D341Med (cell line): ENCODE measurements at places on chromosomes 5 and 9.

GRCh38 chr9:111287127-111287526 lies 42.9 kb downstream of the OR2K2 start:
- no peak for DNase-seq

DNA sequence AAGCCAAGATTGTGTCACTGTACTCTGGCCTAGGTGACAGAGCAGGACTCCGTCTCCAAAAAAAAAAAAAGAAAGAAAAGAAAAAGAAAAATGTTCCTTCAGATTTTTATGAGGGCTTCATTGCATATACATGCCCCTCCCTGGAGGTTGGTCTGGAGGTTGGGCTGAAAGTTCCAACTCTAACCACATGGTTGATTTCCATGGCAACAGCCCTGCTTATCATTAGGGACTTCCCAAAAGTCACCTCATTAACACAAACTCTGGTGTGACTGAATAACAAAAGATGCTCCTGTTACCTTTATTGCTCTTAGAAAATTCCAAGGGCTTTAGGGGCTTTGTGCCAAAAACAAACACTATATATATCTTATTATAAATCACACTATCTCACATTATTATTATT lies 113.8 kb downstream of the TMC1 start:
- DNase-seq, result no peak

GRCh38 chr9:132937463-132937901 lies 6.9 kb downstream of the TSC1 start:
- DNase-seq, result no peak

DNA sequence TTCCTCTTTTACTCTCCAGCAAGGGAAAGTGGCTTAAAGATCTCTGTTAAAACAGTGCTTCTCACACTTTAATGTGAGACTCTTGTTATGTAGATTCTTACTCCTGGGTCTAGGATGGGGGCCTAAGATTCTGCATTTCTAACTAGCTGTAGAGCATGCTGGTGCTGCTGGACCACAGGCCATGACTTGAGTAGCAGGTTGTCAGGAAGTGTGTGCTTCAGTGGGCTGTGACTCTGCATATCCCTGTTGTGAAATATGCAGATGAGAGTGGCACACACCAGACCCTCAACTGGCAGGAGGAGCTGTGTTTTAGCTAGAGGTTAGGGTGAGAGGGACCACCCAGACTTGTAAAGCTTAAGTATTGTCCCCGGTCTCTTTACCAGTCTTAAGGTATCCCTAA lies 191.1 kb upstream of the DMRT1 start:
- DNase-seq, result no peak

DNA sequence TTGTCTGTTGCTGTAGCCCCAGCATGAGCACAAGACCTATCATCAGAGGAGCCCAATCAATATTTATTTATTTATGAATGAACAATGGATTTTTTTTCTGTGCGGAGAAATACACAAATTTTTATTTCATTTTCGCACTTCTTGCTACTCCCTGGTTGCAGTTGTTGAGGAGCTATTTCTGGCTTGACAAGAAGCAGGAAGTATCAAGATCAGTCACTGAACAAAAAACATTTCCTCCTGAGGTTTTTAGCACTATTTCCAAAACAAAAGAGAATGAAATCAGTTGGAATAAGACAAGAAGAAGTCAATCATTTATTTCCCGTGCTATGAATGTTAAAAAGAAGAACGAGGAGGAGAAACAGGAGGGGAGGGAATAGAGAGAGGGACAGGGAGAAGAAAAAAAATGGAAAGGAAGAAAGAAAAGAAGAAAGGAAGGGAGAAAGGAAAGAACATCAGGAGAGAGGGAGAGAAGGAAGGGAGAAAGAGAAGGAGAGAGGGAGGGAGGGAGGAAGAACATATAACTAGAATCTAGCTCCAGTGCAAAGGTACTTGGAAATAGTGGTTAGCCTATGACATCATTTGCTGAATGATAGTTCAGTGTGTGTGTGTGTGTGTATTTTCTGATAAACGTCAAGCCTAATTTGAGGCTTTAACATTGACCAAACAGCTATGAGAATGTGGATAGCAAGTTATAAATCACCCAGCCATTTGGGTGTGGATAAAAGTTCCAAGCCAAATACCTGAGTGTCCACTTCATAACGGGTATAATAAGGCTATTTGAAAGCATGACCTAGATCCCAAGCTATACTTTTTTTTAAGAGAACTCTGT lies 586.0 kb downstream of the EBF1 start:
- DNase-seq, result no peak

DNA sequence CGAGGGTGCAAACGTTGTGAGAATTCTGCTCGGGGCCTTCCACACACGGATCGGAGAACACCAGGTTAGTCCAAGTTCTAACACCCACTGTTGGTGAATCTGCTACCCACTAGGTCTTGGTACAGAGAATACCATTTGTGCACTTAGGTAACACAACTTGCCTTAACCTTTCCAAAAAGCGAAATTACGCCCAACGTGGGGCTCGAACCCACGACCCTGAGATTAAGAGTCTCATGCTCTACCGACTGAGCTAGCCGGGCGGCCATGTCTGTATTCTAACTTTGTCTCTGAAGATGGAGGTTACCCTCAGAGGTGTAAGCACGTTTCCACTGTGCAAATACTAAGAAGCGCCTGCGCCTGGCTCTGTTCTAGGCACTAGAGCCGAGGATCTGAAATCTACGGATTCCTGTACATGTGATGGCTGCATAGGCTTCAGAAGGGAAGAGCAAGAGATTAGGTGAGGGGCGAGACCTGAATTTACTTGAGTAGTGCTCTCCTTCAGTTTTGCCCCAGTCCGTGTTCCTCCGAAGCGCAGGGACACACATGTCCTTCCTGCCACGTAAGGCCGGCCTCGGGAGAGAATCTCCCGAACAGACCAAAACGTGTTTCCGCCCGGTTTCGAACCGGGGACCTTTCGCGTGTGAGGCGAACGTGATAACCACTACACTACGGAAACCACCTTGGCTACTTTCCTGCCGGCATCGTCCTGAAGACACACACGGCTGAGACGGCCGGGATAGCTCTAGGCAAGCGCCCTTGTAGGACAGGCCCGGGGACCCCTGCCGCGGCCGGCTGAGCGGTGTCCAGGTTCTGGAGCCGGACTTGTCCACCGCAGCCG lies 1.1 kb upstream of the TRIM41 start:
- DNase-seq, result peak; percentile 70

DNA sequence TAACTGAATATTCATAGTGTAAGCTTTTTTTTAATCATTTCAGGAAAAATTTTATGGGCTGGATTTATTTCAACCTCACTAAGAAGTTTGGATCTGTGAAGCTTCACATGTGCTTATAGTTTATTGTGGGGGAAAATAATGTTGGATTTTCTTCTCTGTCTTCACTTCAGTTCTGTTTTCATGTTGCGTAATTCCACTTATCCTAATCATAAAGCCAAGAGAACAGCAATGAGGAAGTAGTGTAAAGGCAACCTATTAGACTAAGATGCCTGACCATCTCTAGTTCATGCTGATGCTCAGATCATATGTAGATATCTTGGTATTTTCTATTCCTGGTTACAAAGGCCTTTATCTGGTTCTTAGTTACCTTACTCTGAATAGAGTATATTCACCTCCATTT lies 50.0 kb downstream of the CD180 start:
- DNase-seq, result no peak

DNA sequence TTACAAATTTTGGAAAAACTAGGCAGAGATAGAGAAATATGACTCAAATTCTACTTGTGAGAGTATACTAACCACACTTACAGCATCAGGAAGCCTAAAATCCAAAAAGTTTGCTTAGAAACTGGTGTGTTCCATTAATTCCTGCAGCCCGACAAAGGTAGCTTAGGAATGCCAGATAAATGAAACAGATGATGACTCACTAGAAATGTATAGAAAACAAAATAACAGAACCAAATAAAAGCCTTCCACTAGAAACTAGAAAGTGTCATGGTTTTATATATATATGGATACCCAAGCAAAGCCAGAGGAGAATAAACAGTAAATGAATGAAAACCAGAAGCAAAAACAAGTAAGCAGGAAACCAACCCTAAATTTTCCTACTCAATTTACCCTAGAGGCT lies 272.2 kb upstream of the PRDM9 start:
- no peak for DNase-seq

DNA sequence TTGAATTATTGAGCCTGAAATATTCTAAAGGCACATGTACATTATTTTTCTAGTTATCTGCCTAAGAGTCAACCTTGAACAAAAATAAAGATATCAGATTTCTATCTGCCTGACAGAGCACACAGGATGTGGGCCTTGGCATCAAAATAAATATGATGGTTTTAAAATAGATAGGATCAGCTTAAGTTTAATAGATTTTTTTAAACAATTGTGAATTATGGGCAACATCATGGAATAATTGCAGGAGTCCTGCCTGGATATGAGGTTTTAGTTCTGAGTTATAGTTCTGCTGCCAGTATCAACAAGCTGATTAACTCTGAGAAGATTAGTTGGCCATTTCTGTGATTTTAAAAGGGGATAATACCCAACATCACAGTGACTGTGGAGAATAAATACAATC lies 107.0 kb upstream of the PCA3 start:
- DNase-seq, result no peak

GRCh38 chr5:100464418-100464817 lies 70.8 kb upstream of the FAM174A start:
- no peak for DNase-seq

DNA sequence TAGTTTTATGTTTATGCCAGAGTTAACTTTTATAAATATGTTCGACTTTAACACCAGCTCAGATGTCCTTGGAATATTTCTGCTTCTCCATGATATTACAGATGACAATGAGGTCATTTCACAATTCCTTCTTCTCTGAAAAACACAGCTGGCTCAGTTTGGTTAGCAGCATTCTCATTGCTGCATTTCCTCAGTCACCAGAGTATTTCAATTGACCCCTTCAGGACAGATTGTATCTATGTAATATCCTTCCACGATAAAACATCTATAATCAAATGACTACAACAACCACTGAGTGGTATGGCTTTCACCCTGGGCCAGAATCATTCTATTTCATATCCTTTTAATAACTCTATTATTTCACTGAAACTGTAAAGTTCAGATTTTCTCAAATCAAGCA lies 148.7 kb downstream of the OXCT1 start:
- DNase-seq, result no peak
